NCI-H1417 (cell line): ENCODE measurements at places on chromosomes 13 and 19.

GRCh38 chr13:75454497-75454896 lies 27.5 kb downstream of the TBC1D4 start:
- DNase-seq: no peak

- DNase-seq: peak; percentile 47
Observed at GRCh38 chr19:10654610-10655456, 687 bp downstream of the ILF3 start.

- no peak for DNase-seq
Observed at GRCh38 chr13:40309881-40310280, 356.6 kb downstream of the FOXO1 start.

GRCh38 chr13:77508959-77509620 lies 26.4 kb upstream of the SCEL start:
- no peak for DNase-seq

- DNase-seq: no peak
Observed at GRCh38 chr13:44410328-44410859, 36.8 kb downstream of the SERP2 start.

GRCh38 chr19:13633109-13633508 lies 126.8 kb upstream of the CACNA1A start:
- DNase-seq: peak; percentile 100

GRCh38 chr19:49502866-49503581 lies 6.8 kb downstream of the RPS11 start:
- DNase-seq: peak; percentile 81

GRCh38 chr19:50829801-50830200 lies 3.6 kb downstream of the KLK15 start:
- no peak for DNase-seq

GRCh38 chr13:94480672-94481145 lies 1.2 kb upstream of the DCT start:
- DNase-seq: no peak

DNA sequence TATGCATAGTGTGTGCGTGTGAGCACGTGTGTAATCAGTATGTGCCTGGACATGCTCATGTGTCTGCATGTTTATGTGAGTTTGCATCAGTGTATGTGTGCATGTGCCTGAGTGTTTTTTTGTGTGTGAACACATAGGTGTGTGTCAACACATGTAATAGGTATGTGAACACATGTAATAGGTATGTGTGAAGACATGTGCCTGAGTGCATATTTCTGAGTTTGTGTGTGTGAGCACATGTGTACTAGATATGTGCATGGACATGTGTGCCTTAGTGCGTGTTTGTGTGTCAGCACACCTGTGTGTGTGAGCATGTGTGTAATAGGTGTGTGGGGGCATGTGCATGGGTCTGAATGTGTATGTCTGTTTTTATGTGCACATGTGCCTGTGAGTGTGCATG lies 7.4 kb downstream of the SPPL2B start:
- no peak for DNase-seq

- no peak for DNase-seq
Observed at GRCh38 chr19:18420930-18421329, 1.7 kb downstream of the SSBP4 start.

- DNase-seq: no peak
Observed at GRCh38 chr13:113536461-113537110, 46.1 kb upstream of the DCUN1D2 start.

- DNase-seq: no peak
Observed at GRCh38 chr13:20550799-20551198, 16.2 kb upstream of the IFT88 start.

- peak; percentile 100 for DNase-seq
Observed at GRCh38 chr19:49869484-49870308, 2.3 kb upstream of the PNKP start.

DNA sequence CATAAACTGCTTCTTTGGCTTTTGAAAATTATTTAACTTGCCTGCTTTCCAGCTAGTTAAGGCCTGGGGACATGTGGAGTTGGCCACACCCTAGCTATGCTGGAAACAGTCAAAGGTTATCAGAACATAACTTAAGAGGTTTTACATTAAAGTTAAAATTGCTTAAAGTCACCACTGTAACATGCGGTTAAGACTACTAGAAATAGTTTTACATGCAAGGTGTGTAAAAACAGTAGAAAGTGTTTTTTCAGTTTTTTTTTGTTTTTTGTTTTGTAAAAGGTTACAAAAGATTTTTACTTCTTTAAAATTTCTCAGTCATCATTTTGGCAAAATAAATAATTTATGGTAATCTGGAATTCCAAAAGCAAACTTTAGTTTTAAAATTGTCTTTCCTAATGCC lies 763.1 kb downstream of the UQCRFS1 start:
- no peak for DNase-seq

GRCh38 chr19:11460207-11460606 lies 20.6 kb downstream of the ELAVL3 start:
- DNase-seq: no peak

DNA sequence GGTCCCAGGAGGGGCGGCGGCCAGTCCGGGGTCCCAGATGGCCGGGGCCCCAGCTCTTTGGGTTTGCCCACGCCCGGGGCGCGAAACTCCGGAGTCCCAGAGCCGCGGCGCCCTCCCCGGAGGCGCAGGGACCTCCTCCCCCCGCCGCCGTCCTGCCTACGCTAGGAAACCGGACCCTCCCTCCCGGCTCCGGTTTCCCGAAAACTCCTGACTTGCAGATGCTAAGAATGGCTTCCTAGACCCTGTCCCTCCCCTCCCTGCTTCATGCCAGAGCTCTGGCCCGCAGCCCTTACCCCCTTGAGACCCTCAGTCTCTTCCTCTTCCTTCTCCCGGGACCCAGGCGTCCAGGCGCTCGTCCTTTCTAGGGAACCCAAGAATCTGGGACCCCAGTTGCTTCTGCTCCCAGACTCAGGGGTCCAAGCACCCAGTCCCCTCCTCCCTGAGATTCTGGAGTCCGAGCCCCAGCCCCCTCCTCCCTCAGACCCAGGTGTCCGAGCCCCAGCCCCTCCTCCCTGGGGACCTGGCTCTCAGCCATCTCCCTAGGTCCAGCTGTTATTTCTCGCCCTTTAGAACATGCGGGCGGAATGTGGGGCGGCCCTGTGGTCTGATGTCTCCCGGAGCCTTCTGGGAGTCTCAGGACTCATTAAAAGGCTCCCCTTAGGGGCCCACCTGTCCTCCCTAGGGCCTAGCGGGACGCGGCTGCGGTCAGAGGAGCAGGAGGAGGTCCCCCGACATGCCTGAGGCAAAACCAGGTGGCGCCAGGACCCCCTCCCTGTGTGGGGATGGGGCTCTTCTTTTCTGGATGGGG lies at the start of gene MYBPC2:
MYBPC2 (plus strand) TSS at position 672 of the 808 bp plus-strand sequence; CDS start at position 734, 62 bp downstream.
- DNase-seq: no peak

DNA sequence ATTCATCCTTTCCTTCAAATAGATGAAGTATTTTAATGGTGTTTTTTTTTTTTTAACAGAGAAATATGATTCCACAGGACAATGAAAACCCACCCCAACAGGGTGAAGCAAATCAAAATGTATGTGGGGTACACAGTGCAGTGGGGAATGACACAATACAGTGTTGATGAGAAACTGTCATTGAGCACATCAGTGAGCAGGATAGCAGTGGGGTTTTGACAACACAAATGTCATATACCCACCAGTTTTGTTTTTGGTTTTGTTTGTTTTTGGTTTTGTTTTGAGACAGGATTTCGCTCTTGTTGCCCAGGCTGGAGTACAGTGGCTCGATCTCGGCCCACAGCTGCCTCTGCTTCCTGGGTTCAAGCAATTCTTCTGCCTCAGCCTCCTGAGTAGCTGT lies 29.2 kb downstream of the ZNF844 start:
- no peak for DNase-seq

- no peak for DNase-seq
Observed at GRCh38 chr13:42875475-42876269, 94.3 kb downstream of the FAM216B start.

GRCh38 chr13:29441306-29441705 lies 154.2 kb downstream of the SLC7A1 start:
- DNase-seq: no peak

- DNase-seq: peak; percentile 87
Observed at GRCh38 chr19:50203281-50204080, at the start of gene MYH14. TSS of gene MYH14 (plus strand) at chr19:50203622. CDS start at chr19:50210366, 6,744 bp downstream.

GRCh38 chr13:32179708-32180107 lies 135.5 kb downstream of the ZAR1L start:
- DNase-seq: no peak

DNA sequence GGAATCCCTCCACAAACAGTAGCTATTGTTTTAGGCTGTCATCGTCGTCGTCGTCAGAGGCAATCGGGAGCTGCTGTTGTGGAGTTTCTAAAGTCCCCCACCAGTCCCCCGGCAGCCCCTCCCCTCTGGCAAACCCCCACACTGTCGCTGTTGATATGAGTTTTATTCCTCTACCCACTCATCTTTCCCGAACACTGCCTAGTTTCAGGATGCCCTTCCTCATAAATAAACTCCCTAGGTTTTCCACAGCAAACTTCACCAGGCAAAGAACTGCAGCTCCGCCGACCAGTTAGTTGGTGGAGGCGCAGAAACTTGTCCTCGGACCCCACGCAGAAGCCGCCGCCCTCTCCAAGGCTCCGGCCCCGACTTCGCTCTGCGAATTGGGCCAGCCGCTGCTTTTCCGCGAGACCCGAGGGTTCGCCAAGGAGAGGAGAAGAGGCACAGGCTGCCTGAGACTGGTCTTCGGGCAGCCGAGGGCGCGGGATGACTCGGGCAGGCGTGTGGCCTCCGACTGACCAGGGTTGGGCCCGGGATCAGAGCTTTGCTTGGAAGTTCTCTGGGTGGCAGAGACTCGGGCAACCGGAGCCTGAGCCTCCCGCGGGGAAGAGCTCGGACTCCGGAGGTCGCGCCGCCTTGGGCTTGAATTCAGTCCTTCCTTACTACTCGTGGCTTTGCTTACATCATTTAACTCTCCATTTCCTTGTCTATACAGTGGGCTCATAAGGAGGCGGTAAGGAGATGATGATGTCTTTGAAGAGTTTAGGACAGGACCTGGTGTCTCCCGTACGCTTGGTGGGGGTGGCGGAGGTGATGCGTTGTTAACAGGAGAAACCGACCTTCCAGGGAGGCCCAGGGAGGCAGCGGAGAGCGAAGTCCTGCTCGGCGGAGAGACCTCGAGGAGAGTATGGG lies 7.9 kb downstream of the PDX1 start:
- DNase-seq: no peak

GRCh38 chr19:4322942-4323665 lies 15.5 kb downstream of the STAP2 start:
- DNase-seq: no peak

DNA sequence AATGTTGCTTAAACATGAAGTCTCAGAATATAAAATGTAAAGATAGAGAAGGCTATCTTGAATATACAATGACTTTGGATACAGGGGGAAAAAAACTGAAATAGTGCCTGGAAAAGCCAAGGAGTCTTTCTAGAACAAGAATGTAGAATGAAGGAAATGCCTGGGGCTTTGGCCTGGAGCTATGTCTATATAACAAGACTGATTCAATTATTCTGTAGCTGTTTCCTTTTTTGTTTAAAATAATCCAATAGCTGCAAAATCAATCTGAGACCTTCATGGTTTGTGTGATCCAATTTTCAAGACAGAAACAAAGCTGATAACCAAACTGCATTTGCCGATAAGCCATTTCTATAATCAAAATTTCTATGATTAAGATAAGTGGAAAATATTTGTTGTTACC lies 530.9 kb upstream of the NBEA start:
- no peak for DNase-seq

DNA sequence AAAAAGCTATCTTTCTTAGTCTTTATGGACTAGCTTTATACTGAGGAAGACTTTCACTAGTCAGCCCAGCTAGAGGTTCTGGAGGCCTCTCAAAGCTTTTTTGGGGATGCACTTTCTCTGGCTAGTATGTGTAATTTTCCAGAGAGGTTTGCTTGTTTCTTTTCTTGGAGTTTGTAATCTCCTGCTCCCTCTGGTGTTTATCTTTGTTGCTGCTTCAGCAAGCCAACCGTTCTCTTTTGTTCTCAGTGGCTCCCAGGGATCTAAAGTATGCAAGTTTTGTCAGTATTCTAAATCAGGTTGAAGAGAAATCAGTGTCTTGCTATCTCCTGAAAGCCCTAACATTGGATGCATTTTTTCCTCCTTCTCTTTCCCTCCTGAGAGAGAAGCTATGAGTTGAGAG lies 121.1 kb upstream of the MYO16 start:
- no peak for DNase-seq

DNA sequence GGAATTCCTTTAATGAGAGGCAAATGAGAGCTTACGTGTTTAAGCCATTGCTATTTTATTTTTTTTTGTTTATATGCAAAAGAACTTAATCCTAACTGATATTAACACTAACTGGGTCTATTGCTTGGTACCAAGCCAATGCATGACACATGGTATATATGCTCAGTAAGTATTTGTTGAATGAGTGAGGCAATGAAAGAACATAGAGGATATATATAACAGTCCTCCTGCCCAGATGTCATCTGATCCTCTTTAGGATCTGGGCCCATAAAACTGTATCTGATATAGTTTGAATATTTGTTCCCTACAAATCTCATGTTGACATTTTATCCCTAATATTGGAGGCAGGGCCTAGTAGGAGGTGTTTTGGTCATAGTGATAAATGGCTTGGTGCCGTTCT lies 13.0 kb upstream of the ALOX5AP start:
- DNase-seq: no peak

GRCh38 chr13:86765462-86765861 lies 905.7 kb upstream of the SLITRK5 start:
- DNase-seq: no peak

GRCh38 chr19:17004386-17004785 lies 22.2 kb downstream of the CPAMD8 start:
- DNase-seq: no peak

GRCh38 chr13:102751886-102752285 lies 21.7 kb downstream of the TEX30 start:
- DNase-seq: no peak

DNA sequence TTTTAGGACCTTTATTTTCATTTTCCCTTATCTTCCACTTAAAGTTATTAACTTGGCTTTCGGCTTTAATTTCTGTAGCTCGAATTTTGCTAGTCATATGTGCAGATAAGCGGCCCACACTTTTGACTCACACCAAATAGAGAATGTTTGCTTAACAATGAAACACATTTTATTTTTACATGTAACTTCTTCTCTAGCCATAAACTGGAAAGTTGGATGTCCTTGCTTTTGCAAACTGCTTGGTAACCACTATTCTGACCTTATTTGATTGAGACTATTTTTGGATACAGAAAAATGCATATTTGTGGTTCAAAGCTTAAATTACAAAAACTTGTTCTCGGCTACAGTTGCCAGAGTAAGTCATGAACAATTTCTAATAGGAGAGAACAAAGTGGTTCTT lies 600.0 kb downstream of the KCTD12 start:
- no peak for DNase-seq

GRCh38 chr13:85864963-85865530 lies 65.8 kb upstream of the SLITRK6 start:
- peak; percentile 54 for DNase-seq

- DNase-seq: no peak
Observed at GRCh38 chr13:47332149-47332548, 435.3 kb upstream of the HTR2A start.

DNA sequence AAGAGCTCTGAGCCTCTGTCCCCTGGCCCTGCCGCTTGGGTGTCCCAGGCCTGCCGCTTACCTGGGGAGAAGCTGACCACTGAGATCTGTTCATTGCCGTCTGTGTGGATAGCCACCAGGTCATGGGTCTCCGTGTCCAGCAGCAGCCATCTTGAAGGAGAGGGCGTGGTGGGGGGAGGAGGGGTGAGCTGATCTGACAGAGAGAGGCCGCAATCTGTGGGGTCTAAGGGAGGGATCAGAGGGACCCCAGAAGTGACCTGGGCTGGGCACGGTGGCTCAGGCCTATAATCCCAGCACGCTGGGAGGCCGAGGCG lies 14.6 kb upstream of the GPR4 start:
- DNase-seq: no peak

- no peak for DNase-seq
Observed at GRCh38 chr19:44571830-44572580, 41.4 kb upstream of the IGSF23 start.

- DNase-seq: no peak
Observed at GRCh38 chr19:35061583-35062373, 20.3 kb downstream of the HPN start.
